ENCODE measurements at places on chromosomes 16 and 17.

DNA sequence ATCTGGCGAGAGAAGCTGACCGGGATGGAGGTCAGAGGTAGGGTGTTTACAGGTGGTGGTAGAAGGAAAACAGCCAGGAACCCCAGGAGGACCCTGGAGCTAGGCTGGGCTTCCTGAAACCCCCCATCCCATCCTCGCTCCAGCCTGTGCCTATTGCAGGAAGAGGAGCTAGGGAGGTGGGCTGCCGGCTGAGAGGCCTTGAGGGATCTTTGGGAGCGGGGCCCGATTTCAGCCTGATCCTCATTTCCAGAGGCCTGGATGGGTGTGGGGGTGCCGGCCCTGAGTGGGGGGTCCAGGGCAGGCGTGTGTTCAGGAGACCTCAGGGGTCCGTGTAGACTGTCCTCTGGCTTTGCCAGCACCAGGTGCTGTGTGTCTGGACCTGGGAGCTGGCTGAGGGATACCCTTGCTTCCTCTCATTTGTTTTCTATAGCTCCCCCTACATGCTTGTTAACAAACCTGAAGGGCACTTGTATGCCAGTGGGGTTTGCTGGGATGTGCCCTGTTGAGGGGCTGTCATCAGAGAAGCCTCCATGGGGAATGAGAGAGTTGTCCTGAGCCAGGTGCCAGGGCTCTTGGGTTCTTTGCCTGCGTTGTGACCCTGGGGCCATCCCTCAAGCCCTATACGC lies 18.9 kb upstream of the RAP1GAP2 start:
- no peak for DNase-seq

DNA sequence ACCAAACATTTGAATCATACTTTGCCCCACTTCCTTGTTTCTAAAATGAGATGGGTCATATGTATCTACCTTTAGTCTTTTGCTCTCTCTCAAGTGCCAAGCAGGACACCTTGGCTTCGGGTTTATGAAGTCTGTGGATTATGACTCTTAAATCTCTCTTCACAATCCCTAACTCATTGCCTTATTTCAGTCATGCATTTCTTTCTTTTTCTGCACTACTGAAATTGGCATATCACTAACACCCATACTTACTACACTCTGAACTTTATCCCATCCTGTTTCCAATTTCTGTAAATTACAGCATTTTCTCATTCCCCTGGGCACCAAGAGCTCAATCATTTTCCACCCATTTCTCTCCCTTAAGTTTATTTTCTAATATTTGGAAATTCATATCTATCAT lies 42.0 kb downstream of the ABCA9 start:
- DNase-seq: no peak

- DNase-seq: no peak
Observed at GRCh38 chr17:50620237-50620636, 14.4 kb upstream of the ABCC3 start.

DNA sequence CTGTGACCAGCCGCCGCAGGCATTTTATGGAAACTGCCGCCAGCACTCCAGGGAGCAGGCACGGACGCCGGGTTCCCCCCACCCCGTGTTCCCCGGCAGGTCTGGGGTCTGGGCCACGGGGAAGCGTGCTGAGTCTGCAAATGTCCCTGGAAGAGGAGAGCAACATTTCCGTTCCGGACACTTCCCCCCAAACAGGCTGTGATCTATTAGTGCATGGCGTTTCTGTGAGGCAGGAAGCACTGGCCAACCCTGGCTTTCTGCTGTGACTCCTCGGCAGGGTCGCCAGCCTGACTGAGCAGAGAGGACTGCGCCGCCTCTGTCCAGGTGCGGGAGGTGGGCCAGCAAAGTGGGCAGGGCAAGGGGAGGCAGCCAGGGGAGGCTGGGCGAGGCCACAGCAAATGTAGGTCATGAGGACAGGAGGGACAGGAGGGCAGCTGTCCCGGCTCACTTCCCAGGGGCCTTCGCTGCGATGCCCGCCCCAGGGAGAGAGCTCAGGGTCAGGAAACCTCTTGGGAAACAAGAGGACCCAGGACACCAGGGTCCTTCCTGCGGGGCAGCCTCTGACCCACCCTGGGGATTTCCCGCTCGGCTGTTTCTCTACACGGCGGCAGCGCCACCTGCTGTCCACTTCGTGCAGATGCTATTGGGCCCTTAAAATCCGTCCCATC lies 9.5 kb downstream of the FOXF1 start:
- peak; percentile 55 for DNase-seq

DNA sequence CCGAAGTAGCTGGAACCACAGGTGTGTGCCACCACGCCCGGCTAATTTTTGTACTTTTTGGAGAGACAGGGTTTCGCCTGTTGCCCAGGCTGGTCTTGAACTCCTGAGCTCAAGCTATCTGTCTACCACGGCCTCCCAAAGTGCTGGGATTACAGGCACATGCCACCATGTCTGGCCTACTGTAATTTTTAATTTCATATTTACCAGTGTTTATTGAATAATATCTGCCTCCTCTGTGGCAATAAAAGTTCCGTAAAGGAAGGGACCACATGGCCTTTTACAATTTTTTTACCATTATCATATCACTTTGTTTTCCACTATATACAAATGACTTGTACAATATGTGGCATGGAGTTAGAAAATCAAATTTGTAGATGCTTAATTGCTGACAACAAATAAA lies 7.8 kb downstream of the USP31 start:
- DNase-seq: no peak

DNA sequence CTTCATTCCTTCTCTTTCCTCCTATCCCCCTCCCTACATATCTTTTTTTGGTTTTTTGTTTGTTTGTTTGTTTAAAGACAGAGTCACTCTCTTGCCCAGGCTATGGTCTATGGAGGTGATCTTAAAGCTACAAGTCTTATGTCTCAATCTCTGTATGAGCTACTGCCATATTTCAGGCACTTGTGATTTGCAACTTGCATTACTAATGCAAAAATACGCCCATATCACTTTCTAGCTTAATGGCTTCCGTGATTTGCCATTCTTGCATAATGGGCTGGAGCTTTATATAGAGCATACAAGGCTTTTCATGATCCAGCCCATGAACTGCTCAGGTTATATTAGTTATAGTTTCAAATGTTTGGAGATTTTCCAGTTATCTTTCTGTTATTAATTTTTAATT lies 7.5 kb downstream of the CFAP97D1 start:
- no peak for DNase-seq

All from RPMI7951 (cell line).